ENCODE measurements at places on chromosomes 2 and 18.
A peak's percentile ranks its signal among the peaks of the same experiment; 100 is the strongest.

- no peak for DNase-seq
Observed at GRCh38 chr2:150705767-150706166, 218.3 kb upstream of the RND3 start.

DNA sequence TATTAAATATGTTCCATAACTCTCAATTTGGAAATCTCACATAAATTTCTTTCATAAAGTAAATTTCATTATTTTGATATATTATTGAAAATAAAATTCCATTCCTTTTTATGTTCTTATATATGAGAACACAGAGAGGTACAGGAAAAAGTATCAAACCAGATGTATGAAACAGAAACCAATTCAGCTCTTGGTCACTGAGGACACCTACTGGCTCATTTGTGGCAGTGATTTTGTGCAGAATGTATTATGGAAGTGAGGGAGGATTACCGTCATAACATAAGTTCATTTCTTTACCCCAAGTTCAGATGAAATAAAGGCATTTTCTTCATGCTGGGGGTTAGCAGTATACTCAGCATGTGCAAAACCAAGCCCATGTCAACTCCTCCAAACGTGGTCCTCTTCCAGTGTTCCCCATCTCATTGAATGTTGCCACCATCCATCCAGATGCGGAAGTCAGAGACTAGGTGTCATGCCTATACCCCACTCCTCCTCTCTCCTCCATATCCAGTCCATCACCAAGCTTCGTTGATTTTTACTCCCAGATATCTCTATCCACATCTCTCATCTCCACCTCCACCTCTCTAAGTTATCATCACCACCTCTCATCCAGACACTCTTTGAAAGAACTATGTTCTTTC, 41.7 kb upstream of the MALL start:
- peak; percentile 18 for DNase-seq

DNA sequence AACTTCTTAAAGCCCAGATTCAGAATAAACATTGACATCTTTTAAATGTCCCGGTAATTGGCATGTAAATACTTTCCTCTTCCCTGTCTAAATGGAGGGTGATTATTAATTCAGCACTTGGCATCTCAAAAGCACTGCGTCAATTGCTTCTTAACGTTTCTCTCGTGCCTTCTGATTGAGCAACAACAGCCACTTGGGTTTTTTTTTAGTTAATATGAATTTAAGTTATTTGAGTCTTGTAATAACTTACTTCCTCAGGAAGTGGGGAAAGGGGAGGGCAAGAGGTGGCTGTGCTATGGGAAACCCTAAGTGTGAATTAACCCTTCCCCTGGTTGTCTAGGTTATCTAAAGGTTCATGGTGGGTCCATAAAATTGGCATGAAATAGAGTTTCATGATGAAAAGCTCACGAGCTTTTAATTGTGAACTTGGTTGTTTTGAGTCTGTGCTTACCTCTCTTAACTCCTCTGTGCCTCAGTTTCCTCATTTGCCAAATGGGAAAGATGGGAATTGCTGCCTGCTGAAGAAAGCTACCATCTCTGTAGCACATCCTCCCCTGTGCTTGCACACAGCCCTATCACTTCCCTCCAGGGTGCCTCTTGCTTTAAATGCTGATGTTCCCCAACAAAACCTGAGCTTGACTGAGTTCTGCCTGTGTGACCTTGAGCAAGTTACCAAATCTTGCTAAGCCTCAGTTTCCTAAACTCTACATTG, 126.3 kb upstream of the BCL2L11 start:
- DNase-seq, result no peak

- DNase-seq, result no peak
Observed at GRCh38 chr2:112150447-112150846, 12.3 kb downstream of the FBLN7 start.

GRCh38 chr18:40094441-40094840, 1860.6 kb upstream of the PIK3C3 start:
- DNase-seq, result no peak
